ENCODE measurements at places on chromosomes 7 and 10.

DNA sequence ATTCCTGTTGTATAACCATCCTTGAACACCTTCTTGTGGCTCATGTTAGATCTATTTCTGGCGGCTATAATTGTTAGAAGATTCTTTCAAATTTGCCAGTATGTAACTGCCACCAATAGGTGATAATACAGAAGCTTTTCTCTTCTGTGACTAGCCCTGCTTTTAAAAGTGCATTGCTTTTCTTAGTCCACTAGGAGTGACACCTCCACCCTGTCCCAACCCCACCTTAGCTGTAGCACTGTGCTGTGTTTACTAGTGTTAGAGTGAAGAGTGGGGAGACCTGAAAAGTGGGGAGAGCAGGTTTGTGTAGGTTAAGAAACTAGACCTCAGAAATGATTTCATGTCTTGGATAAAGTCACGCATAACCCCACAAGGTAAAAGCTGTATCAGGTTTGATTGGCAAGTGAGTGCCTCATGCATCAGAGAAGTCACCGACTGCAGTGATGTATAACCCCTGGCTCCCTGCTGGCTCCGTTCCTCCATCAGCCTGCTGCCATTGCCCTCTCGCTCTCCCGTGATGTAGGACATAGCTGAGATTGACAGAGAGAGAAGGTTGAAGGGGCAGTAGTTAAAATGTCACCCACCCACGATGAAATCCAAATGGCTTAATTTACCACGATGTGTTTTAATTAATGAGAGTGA is 12.5 kb downstream of the NPVF start:
- DNase-seq = no peak

- no peak for DNase-seq
Observed at GRCh38 chr10:16195178-16195769, 241.5 kb upstream of the PTER start.

GRCh38 chr7:36967387-36967786 is 243.1 kb upstream of the AOAH start:
- DNase-seq = no peak

GRCh38 chr7:157628456-157628855 is 291.7 kb downstream of the DNAJB6 start:
- DNase-seq = peak; percentile 9

DNA sequence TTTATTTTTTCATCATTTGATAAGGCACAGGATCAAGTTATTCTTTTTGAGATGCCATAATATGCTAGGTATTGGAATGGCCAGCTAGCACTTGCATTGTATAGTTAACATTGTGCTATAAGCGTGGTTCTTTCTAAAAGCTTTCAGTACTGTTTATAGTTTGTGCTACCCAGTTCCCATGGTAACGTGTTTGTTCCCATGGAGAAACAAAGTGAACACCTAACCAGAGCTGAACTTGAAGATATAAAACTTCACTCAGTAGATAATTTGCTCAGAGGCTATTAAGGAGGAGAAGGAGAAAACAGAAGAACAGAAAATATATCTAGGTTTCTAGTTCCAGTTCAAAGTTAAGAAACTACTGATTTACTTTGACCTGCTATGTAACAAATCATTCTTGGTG is 23.6 kb upstream of the ITGB8 start:
- DNase-seq = no peak

GRCh38 chr7:133746305-133746704 is 380.8 kb upstream of the LRGUK start:
- DNase-seq = no peak

- DNase-seq = no peak
Observed at GRCh38 chr7:20314198-20314597, 16.5 kb upstream of the ITGB8 start.

GRCh38 chr7:65444899-65445823 is 71.5 kb downstream of the ZNF92 start:
- DNase-seq = no peak

GRCh38 chr7:52959878-52960660 is 75.4 kb upstream of the POM121L12 start:
- DNase-seq = no peak

GRCh38 chr7:158492367-158492764 is 95.3 kb downstream of the PTPRN2 start:
- no peak for DNase-seq

DNA sequence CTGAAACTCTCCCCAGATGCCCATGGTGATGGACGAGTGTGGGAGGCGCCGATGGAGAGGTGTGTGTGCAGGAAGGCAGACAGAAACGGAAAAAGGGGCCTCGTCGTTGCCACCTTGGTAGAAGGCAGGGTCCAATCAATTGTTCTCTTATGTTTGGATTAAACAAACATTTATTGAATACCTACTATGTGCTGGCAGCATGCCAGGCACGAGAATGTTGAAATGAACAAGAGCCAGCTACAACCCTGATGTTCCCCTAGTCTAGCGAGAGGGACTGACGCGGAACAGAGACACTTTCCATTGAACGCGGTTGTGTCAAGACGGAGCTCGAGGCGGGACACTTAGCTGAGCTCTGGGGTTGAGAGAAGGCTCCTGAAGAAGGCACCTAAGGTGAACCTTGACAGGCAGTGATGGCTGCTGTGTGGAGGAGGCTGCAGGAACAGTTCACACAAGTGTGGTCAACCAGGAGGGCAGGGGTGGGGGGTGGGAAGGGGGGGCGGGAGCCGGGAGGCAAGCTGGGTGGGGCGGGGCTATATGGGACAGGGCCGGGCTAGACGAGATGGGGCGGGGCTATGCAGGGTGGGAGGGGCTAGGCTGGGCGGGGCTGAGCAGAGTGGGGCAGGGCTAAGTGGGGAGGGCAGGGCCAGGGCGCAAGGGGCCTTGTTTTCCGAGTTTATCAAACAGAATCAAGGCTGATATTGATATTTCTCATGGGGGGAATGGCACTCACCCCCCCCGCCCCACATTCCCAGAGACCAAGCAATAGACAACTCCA is 181.0 kb downstream of the GATA3 start:
- no peak for DNase-seq

DNA sequence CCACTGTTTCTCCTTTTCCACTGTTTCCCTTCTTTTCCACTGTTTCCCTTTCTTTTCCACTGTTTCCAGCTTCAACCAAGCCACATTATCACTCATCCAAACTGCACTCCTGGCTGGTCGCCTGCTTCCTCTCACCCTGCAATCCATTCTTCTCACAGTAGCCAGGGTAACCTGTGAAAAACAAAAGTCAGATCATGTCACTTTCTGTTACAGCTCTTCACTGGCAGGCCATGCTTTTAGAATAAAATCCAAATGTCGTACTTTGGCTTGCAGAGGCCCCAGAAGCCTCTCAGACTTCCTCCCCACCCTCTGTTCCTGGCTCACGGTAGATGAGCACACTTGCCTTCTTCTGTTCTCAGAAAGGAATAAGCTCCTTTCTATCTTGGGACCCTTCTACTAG is 33.9 kb downstream of the STARD3NL start:
- no peak for DNase-seq

- no peak for DNase-seq
Observed at GRCh38 chr10:83603708-83604107, 535.6 kb upstream of the GHITM start.

GRCh38 chr10:132030898-132031463 is 34.8 kb upstream of the JAKMIP3 start:
- no peak for DNase-seq

- no peak for DNase-seq
Observed at GRCh38 chr10:116980041-116980440, 24.9 kb downstream of the SHTN1 start.

- DNase-seq = no peak
Observed at GRCh38 chr10:59336632-59337031, 25.7 kb downstream of the FAM13C start.

DNA sequence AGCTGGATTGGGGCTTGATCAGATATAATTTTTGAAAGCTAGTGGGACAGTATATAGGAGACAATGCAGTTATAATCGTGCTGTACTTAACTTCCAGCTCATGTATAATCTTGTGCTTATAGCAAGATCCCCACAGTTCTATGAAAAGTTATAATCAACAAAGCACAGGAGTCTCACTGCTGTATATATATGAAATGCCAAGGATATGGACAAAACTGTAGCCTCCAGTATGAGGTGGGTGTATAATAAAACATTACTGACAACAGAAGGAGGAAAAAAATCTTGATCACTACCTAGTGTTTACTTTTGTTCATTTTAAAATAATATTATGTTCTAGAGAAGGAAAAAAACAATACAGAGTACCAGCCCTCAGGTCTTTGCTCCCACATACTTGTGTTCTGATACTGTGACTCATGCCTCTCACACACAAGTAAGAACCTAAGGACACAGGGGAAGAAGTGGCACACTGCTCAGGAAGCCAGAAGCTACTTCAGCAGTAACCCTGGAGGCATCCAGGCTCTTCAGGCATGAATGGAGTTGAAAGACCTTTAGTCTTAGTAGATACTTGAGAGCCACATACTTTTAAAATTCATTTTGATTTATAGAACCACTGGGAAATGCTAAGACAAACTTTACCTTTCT is 265.7 kb upstream of the IMMP2L start:
- no peak for DNase-seq

DNA sequence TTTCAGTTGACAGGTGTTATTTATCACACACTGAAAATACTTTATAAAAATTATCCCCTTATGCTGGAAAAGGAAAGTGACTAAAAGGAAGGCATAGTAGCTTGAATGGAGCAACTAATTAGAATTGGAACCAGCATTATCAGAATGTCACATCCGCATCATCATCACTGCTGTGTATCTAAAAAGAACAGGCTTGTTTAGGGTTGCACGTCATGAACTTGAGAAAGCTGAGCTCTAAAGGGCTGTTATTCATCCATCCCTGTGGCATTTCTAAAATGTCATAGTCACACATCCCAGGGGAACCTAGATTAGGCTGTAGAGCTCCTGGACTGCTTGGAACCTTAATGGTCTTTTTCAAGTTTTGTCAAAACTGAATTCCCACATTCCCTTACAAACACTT is 54.4 kb downstream of the KLHDC10 start:
- DNase-seq = no peak

GRCh38 chr7:158581440-158582088 is 6.1 kb downstream of the PTPRN2 start:
- DNase-seq = no peak

GRCh38 chr10:78349165-78349516 is 315.5 kb downstream of the RPS24 start:
- DNase-seq = peak; percentile 30

- DNase-seq = no peak
Observed at GRCh38 chr7:25951414-25952260, 200.4 kb upstream of the NFE2L3 start.

GRCh38 chr10:111455776-111456426 is 379.1 kb downstream of the ADRA2A start:
- no peak for DNase-seq

DNA sequence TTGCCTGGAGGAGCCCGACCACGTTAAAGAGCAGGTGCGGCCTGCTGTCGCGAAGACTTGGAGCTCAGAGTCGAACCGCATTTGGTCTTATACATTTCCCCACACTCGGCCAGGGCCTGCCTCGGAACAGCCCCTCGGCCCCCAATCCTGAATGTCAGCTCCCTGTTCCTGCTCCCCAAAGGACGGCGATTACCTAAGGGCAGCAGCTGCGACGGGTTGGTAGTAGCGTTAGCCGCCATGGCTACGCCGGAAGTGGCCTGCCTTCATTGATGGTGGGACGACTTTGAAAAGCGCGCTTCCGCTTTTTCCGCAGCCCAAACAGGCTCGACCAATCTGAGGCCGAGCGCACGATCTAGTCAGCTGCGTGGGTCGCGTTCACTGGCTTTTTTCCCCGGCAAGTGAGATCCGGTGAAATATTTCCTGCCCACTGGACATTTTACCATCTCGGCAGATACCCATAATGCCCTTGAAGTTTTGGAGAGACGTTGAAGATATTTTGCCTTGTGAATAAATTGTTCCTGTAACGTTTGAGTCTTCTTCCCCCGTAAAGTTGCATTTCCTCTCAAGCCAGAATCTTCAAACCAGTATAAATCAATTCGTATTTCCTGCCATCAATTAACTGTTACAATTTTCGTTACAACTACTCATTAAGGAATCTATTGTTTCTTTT is at the start of gene LSM5:
Gene LSM5 (minus strand): TSS at position 254 of the 670 bp plus-strand sequence. CDS start 15 bp downstream, at position 239.
- peak; percentile 89 for DNase-seq

DNA sequence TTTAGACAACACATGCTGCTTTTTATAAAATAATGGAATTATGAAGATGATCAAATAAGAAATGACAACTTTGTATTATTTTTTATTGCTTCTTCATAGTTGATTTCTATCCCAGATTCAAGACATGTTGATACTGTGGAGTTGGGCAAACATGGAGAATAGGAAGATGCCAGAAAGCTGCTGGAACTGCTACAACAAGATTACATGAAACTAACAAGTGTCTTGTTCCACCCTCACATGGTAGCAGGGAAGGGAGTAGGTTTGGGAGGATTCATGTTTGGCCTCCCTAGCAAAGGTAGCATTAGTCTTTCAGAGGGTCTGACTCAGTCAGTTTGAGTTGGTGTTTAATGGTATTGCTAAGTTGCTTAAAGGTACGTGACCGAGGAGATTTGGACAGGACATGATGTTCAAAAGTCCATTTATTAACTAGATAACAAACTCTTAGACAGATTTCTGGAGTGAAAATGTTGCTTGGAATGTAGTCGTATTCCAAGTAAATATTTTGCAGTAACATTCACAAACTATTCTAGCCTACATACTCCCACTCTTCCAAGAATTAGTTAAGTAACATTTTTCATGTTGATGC is 33.1 kb downstream of the PRR15 start:
- DNase-seq = no peak

GRCh38 chr7:33790746-33791145 is 114.6 kb upstream of the BMPER start:
- no peak for DNase-seq

- no peak for DNase-seq
Observed at GRCh38 chr10:121511460-121511859, 86.8 kb downstream of the FGFR2 start.

- DNase-seq = peak; percentile 60
Observed at GRCh38 chr7:128347647-128348097, 4.0 kb upstream of the RBM28 start.

DNA sequence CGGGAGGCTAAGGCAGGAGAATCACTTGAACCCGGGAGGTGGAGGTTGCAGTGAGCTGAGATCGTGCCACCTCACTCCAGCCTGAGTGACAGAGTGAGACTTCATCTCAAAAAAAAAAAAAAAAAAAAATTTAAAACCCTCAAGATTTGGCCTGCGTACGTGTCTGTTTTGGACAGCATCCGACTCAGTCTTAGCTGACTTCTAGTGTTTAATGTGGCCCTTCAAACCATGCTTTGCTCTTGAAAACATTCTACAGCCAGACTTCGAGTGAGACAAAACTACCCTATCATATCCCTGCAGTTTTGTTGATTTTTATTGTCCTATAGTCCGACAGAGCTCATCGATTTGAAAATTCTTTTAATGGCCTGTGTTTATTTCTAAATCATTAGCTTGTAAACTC is 227.1 kb upstream of the SH2B2 start:
- no peak for DNase-seq

DNA sequence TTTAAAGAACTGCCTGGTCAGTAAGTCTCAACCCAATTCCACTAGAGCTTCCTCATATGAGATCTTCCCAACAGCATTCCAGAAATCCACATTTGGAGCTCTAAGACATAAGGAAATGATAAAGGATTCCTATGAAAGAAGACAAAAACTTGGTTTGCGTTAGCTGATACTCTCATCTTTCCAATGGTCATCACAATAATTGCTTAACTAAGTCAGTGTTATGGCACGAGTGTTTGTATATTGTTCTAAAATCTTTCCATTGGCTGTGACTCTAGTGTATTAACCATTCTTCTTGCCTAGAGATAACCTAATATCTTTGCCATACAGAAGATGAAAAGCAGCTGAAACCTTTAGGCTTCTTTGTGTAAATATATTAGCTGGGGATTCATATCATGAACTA is 289.0 kb downstream of the SNX13 start:
- no peak for DNase-seq
